Esophagus squamous epithelium (tissue), 5 donors: ENCODE measurements at places on chromosomes 3 and 15.

DNA sequence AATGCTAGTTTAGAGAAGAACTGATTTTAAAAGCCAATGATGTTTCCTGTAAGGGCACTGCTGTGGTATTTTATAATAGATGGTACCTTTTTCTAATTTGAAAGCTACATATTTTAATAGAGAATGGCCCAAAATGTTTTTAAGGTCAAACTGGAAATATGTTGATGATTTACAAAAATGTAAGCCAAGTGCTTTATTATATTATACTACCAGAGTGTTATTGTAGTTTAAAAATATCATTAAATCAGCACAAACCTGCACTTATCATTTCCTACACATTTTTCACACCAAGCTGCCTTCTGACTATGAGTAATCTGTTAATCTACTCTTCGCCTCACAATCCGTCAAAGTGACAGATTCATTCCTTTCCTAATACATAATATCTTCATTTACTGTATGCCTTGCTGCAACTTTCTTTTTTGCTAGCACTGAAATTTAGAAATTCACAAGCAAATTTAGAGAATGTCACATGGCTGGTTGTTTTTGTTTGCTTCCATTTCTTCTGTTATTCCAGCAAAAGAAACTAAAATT is 126.4 kb upstream of the FAM3D start:
- no peak for DNase-seq

DNA sequence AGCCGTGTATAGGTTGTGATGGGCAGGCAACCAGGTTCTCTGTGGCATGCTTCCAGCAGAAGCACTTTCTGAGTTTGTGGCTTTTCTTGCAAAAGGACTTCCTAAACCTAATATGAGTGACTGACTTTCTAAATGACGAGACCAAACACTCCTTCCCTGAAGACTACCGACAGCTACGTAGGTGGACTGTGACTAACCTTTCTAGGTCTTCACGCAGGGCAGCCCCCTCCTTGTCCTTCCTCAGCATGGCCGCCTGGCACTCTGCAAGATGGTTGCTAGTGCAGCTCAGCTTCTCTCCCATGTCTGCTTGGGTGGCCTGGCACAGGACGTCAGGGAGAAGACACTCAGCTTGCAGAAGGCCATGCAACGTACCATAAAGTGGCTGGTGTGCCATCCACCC is 20.9 kb downstream of the CXCR6 start:
- no peak for DNase-seq

DNA sequence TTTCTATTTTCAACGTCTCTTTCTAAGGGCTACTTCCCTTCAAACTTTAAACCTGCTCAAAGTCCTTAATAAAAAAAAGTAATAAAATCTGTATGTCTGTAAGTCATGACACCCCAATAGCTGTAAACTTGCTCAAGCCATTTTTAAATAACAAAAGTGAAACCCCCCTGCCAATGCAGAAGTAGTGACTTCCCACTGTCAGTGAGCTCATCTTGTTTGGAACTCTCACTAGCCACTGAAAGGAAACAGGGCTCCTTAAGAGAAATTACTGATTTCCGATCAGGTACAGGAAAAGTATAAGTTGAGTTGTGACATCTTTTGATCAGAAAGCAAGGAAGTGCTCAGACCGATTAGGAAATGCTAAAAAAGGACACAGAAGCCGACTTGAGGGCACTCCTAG is 27.6 kb upstream of the GPR171 start:
- DNase-seq: no peak

DNA sequence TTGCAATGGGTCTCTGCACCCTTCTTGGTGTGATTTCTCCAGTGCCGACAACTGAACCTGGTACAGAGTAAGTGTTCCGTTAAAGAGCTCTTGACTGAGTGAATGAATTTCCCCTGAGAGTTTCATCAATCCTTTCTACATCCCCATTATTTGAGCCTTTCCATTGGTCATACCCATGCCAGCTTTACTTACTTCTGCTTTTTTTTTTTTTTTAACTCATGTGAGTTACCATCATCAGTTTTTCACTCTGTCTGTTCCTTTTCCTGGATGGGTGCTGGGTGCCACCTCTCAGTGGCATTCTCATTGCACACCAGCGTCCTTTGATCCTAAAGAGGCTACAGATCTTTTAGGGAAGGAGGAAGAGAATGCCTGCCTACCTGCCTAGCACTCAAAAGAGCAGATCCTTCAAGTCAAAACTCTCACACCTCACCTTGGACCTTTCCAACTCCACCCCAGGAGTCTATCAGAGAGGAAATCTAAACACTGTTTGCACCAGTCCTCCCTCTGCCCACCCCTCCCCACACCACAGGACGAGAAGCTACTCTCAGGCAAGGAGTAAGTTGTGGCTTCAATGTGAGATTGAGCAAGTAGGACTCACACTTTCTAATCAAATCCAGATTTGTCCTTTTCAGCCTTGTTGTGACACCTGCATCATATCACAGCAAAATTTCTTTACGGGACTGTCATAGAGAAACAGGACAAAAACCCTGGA is 13.1 kb upstream of the USP3 start:
- DNase-seq: no peak

DNA sequence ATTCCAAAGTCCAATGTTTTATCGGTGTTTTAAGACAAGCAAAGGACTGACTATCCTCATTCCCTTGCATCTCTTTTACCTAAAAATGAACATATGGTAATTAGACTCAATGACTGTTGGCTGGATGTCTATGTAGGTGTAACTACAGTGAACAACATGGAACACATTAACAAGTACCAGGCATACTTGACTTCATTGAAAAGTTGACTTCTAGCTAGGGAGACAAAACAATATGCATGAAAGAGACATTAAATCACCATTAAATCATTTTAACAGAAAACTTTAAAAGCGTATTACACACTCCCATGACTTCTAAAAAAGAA is 34.3 kb upstream of the ANPEP start:
- no peak for DNase-seq

DNA sequence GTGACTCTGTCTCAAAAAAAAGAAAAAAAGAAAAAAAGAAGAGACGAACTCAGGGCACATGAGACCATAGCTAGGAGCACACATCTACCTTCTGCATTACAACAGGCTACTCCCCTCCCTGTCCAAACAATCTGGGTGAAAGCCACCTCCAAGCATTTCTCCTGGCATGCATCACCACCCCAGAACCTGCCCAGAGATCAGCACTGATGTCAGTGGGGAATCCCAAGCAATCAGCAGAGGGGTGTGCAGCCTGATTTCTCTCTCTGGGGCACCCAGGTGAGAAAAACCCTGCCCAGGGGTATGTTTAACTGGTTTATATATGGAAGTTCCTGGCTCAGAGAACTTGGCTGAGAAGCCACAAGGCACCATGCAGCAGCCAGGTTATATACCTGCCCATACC is 59.4 kb downstream of the CDC25A start:
- no peak for DNase-seq

DNA sequence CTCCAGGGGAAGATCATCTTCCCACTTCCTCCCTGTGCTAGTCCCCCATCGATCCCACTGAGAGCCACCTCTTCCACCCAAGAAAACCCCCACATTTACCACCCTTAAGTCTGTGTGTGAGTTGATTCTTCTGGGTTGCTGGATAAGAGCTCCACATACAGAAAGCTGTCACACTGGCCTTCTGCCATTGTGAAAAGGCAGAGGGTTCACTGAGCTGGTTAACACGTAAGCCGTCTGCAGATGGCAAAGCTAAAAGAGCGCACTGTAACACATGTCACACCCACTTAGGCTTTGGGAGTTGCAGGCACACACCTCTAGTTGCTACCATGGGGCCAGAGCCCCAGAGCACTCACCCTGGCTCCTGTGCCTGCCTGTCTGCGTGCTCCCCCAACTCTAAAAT is 309.8 kb upstream of the LRRC3B start:
- DNase-seq: no peak

DNA sequence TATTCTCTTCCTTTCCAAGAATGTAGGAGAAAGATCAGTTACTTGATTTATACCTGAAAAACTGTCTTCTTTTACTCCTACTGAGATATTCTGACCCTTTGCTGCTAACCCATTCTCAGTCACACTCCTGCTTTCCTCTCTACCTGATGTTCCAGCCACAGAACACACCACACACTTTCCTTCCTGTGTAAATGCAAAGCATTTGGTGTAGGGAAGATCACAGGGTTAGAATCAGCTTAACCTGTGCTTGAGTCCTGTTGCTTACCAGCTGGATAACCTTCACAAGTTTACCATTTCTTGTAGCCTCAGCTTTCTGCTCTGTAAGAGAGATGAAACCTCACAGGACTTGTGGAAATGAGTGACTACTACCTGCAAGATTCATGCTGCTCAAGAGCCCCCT is 489.8 kb upstream of the GOLIM4 start:
- DNase-seq: no peak

- no peak for DNase-seq
Measured at GRCh38 chr3:32397941-32398340, 6.3 kb downstream of the CMTM7 start.

- DNase-seq: no peak
Measured at GRCh38 chr3:61601831-61602230, 40.5 kb downstream of the PTPRG start.

DNA sequence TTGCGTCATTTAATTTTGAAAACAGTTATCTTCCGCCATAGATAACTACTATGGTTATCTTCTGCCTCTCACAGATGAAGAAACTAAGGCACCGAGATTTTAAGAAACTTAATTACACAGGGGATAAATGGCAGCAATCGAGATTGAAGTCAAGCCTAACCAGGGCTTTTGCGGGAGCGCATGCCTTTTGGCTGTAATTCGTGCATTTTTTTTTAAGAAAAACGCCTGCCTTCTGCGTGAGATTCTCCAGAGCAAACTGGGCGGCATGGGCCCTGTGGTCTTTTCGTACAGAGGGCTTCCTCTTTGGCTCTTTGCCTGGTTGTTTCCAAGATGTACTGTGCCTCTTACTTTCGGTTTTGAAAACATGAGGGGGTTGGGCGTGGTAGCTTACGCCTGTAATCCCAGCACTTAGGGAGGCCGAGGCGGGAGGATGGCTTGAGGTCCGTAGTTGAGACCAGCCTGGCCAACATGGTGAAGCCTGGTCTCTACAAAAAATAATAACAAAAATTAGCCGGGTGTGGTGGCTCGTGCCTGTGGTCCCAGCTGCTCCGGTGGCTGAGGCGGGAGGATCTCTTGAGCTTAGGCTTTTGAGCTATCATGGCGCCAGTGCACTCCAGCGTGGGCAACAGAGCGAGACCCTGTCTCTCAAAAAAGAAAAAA is 1.2 kb downstream of the B2M start:
- DNase-seq: no peak

DNA sequence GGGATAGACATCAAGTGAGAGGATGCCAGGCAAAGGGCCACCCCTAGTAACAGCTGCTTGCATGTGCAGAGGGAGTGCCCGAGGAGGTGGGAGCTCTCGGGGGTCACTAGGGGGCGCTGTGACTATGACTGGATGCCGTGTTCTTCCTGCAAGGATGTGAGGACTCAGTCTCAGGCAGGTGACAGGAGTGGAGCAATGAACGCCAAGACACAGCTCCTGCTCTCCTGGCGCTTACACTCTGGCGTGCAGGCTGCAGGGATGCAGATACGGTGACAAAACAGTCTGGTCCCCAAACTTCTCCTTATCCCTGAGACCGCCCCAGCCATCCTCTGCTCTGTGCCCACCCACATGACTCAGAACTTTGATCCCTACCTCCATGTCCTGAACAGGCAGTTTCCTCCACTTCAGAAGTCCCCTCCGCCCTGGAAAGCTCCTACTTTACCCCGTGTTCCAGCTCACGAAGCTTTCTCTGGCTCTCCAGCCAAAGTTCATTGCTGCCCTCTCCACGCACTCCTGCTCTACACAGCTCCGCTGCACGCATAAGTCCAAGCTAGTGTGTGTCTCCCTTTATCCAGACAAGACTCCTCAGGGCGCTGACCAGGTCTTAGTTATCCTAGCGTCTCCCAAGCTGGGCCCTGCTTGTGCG is 14.7 kb downstream of the RHOV start:
- no peak for DNase-seq

DNA sequence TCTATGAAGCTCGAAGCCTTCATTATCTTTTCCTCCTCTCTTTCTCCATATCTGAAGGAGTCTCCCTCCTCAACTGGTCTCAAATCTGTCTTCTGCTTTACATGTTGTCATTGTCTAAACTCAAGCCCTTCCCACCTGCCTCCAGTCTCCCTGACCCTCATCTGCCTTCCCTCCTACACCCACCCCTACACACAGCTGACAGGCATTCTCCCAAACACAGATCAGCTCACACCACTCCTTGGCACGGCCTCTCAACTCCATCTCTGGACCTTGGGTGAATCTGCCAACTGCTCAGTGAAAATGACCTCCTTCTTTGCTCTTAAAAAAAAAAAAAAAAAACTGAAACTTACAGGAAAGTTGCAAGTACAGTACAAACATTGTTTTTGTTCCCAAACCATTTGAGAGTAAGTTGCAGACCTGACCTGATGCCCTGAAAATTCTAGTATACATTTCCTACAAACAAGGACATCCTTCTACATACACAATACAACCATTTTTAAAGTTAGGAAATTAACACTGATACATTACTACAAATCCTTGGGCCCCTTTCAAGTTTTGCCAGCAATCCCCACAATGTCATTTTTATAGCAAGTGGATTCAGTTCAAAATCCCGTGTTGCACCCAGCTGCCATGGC is 49.4 kb upstream of the UBE2E1 start:
- DNase-seq: no peak

DNA sequence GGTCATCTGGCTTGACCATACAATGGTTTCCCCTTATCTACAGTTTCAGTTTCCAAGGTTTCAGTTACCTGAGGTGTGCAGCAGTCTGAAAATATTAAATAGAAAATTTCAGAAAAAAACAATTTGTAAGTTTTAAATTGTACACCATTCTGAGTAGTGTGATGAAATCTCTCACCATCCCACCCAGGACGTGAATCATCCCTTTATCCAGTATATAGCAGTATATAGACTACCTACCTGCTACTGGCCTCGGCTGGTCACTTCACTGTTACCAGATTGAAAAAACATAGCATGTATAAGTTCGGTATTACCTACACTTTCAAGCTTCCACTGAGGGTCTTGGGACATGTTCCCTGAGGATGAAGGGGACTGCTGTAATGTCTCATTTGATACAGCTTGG is 12.0 kb downstream of the ARIH1 start:
- DNase-seq: no peak

GRCh38 chr3:149151843-149152242 is 22.4 kb downstream of the HPS3 start:
- no peak for DNase-seq

DNA sequence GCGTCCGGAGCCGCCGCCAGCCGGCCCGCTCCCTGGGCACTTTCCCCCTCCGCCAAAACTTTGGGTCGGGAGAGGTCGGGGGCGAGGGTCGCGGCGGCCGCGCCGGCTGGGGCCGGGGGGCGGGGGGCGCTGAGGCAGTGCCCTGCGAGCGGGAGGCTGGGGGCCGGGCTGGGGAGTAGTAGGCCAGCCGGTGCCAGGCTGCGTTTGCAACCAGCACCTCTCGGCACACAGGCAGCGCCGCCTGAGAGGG is 452 bp downstream of the BBX start:
- no peak for DNase-seq
